ENCODE measurements at places on chromosomes 3 and 15.

DNA sequence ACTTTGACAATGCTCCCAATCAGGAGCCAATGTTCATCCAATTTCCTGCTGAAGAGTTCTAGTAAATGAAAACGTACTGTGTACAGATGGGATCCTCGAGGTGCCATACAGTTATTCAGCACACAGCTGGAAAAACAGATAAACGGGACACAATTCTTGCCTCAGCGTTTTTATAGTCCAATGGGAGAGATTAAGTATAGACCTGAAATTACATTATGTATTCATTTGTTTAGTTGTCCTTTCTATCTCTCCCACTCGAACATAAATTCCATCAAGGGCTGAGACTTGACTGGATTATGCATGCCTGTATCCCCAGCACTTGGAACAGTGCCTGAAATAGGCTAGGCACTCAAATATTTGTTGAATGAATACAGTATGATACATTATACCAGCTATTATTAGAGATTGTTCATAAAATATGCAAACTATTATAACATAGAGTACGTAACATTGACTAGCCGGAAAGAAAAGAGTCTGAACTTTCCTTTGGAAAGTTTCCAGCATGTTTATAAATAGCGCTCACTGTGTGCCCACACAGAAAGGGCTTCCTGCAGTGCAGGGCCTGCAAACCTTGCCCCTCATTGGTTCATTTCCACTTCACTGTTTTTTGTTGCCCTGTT, 27.4 kb upstream of the SNTN start:
- DNase-seq, result no peak

DNA sequence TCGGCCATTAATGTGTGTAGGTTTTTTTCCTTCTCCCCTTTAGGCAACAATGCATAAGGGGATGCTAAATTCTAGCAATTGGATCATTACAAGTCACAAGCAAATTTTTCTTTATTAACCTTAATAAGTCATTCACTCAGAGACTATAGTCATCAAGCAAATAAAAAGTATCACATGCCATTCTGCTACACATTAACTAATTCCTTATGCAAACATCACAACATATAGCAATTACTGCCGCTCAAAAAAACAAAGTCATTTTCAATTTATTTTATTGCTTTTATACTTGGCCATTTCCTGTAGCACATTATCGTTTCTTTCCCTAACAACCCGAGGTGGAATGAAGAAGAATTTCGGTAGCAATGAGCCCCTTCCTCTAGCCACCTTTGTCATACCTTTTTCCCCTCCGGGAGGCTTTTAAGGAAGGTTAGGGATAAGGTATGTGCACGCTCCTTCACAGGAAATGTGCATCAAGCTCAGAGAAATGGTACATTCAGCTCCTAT, 421.2 kb downstream of the TIGIT start:
- no peak for DNase-seq

- no peak for DNase-seq
These were observed 294.5 kb downstream of the C3orf38 start for GRCh38 chr3:88444251-88444650.

DNA sequence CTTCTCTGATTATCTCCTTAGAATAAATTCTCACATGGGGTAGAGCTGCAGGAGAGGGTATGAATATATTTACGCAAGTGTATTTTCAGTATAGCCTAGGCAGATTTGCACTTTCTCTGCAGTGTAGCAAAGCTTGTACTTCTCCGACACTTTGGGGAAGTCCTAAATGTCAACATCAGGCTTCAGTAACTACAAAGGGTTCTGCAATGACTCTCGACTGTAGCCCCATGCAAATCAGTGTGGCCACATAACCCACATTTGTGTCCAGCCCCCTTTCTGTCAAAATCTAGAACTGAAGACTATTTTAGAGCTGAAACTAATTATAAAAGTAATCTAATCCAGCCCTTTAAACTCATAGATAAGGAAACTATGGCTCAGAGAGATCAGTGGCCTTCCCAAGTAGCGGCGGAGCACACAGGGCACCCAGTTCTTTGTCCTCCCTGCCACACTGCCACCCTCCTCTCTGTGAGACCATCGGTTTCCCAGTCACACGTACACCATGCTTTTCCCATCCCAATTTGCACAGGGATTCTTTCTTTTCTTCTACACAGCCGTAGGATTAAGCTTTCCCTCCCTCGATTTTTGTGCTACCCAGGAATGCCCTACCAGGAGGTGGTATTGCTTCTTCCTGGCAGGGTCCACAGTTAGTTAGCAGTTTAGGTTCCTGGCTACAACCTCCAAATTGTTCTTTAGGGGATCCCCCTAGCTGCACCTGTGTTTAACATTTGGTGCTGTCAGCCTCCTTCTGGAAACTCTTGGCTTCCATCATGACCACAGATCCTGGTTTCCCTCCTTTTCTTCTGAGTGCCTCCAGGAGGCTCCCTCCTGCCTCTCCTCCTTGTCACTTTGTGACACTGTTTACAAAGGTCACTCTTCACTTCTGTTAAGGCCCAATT, 22.9 kb downstream of the MRAS start:
- no peak for DNase-seq

DNA sequence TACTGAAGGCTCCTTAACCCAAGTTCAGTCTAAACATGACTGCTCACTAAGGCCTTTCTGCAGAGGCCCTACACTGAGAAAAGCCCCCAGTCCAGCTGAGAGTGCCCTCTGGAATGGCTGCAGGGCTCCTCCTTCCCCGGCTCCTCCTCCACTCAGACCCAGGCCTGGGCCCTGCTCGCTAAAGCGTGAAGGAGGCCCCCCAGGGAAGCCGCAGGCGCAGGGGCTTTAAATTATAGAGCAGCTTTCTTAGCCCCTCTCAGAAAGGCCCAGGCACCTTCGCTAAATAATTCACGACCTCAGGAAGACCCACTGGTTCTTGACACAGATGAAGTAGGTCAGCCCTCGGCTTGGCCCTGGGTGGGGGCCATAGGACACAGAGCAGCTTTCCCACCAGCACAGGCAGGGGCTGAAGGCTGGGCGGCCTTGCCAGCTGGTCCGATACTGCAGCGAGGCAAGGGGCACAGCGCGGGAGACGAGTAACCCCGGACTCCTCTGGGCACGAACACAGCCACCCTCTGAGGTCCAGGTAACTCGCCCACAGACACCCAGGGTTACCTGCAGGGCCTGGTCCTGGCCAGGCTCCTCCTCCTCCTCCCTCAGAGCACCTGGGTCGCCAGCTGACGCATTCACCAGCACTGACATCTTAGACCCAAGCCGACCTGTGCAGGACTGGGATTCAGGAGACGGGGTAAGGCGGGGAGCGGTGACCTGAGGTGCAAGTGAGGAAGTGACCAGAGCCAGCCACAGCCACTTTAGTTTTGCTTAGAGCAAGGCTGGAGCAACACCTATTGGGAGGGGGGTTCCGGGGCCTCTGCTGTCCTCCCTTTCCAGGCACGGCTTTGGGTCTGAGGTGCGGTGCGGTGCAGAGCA, 36.9 kb downstream of the RBPMS2 start:
- DNase-seq, result no peak

- no peak for DNase-seq
These were observed 171.1 kb downstream of the KCNAB1 start for GRCh38 chr3:156291272-156292123.

- DNase-seq, result no peak
These were observed 63.3 kb downstream of the IQSEC1 start for GRCh38 chr3:13009946-13010315.

DNA sequence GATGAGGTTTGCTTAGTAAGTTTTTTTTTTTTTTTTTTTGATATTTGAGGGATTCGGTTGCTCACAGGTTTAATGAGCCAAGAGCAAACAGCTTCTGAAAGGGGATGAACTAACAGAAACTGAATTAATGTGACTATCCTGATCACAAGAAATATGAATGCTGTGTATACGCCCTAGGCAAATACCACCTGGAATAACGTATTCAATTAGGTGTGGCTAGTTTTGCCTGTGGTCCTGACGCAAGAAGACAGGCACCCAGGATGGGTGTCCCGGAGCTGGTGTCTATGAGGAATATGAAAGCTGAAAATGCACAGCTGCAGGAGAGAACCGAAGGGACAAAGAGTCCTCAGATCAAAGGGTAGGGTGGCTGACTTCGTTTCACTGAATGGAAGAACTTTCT, 14.6 kb downstream of the LSG1 start:
- DNase-seq, result no peak

GRCh38 chr15:59436774-59437141, 1.2 kb upstream of the FAM81A start:
- DNase-seq, result no peak

GRCh38 chr3:183959214-183959613, 58.5 kb downstream of the ABCC5 start:
- no peak for DNase-seq

DNA sequence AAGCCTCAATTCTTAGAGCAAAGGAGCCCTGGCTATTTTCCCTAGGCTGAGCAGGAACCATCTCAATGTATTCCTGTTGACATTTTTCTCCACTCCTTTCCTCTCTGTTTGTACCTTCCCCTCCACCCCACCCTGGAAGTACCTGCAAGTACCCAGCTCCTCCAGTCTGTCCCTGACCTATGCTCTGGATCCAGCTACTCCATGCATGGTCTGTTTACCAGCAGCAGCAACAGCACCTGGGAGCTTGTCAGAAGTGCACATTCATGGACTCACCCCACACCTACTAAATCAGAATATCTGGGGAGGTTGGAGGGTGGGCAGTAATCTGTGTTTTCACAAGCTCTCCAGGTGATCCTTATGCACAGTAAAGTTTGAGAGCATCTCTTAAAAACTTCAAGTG, 240.7 kb upstream of the UMPS start:
- DNase-seq, result no peak

DNA sequence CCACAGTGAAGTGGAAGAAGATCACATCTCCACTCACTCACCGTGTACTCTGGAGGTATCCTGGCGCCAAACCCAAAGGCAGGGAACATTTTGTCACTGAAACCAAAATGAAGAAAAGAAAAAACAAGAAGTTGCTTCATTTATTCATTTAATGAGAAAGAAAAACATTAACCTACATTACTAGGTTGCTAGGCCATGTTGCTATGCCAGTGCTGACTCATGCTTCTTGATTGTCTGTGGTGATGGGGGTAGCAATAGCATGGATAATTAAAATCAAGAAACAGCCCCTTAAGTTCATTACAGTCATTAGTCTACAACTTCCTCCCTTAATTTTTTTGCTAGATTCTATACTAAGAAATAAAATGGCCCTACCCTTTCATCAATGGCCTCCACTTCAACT, 52.7 kb upstream of the MRPL3 start:
- no peak for DNase-seq

DNA sequence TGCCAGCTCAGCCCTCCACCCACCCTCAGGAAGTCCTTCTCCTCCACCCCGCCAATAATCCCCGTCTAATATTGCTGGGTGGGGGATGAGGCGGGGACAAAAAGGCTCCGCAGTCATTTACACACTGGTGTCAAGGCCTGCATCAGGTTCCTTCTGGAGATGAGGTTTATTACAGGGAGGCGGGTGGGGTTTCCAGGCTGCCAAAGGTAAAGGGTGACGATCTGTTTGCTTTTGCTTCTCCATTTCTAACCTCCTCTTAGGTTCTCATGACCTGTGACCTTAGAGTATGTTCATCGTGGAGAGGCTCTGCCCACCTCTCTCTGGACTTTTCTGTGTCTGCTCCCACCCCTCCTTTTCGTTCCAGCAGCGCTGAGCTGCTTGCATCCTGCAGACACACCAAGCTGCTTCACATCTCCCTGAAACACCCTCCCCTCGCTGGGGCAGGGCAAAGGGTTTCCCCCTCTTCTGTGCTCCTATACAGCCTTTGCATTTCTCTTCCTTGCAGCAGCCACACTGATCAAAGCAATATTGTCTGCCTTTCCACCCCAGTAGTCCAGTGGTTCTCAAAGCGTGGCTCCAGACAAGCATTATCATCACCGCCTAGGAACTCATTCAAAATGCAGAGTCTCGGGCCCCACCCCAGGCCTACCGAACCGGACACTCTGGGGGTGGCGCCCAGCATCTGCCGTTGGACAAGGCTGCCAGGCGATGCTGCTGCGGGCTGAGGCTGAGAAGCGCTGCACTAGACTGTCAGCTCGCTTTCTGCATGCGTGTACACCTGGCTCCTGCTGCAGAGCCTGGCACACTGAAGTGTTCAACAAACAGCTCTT, 26.6 kb downstream of the CA12 start:
- no peak for DNase-seq

GRCh38 chr3:74591342-74591741, 23.1 kb downstream of the CNTN3 start:
- DNase-seq, result no peak

DNA sequence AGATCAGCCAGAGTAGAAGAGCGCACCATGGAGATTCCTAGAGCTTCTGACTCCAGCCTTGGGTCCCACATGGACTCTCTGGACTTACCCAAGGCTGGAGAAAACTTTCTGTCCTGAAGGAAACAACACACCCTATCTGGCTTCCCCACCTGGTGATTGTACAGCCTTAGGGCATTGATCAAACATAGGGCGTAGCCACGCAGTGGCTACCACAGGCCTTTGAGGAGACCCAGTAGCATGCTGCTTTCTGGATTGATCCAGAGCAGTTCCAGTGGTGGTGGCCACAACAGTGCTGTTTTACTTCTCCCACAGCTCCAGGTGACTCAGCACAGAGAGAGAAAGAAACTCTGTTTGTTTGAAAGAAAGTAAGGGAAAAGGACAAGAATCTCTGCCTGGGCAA, 23.5 kb downstream of the PYDC2 start:
- no peak for DNase-seq

DNA sequence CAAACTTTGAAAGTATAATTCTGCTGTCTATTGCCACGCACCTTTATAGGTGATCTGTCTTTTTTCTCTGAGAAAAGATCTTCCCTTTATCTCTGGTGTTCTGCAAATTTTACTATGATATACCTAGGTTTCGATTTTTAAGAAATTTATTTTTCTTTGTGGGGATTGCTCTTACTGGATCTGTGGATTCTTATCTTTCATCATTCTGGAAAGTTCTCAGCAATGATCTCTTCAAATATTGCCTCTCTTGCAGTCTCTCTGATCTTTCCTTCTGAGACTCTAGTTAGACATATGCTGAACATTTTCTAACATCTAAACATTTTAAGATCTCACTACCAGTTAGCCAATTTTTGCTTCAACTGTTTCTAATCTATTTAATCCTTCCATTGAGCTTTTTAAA, 47.0 kb upstream of the ATOSA start:
- DNase-seq, result no peak

DNA sequence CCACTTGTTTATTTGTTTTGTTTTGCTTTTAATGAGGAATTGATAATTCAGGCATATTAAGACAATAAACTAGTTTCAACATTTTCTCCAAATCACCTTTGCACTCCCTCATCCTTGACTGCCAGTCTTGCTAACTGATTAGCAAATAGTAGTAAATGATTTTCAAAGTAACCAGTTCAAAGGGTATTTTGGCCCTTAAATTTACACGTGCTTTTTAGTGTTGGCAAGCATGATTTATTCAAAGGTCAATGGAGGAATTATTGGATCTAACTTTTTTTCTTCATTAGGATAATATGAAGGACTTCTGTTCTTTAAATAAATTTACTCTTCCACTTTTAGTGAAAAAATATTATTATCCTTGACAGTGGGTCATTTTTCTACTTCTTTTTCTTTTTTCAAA, 53.8 kb downstream of the BCHE start:
- no peak for DNase-seq

DNA sequence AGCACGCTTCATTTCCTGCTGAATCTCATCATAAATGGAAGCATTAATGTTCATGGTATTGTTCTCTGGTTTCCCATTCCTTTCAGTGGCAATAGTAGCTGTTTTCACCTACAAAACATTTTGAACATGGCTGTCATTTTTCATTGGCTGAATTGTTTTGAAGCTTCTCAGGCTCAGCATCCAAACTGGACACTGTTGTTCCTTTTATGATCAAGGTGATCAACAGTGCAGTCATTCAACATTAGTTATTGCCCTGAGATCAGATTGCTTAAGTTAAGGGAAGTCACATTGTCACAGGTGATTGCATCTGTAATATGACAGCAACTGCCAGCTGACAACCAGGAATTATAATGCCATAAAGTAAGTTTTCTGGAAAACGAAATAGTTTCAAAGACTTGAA, 46.9 kb downstream of the SATB1 start:
- no peak for DNase-seq

Measured in CD4-positive, alpha-beta T cell treated with Interleukin-6 at 100 ng/mL for 8 hours (primary cell).